ENCODE measurements at places on chromosomes 16 and 17. TPM values are rescaled to one million over a fixed set of nuclear protein-coding genes. Genes with fewer than 3 reads are reported as not detected.

MYH10 gene
- total RNA-seq, result 9.5 TPM

GALR2 gene
- 1.2 TPM for total RNA-seq

HOXB9 gene
- total RNA-seq, result 0.42 TPM

SLX1A gene
- 56.2 TPM for total RNA-seq

SMIM36 gene
- total RNA-seq, result not detected

LRRC46 gene
- total RNA-seq, result not detected

SRCIN1 gene
- total RNA-seq, result 20.1 TPM

CALB2 gene
- total RNA-seq, result 4.5 TPM

CFAP119 gene
- total RNA-seq, result 6.7 TPM

DPEP3 gene
- not detected for total RNA-seq

TMEM100 gene
- total RNA-seq, result 2.0 TPM

SLC12A3 gene
- total RNA-seq, result 0.13 TPM

CCL22 gene
- 4.4 TPM for total RNA-seq

CMTM1 gene
- total RNA-seq, result 1.6 TPM

RNF227 gene
- 60.7 TPM for total RNA-seq

P4HB gene
- 863 TPM for total RNA-seq
